Fibroblast of skin of left quadriceps (primary cell): ENCODE measurements at places on chromosomes 1 and 21.

GRCh38 chr1:19190468-19190867, 19.6 kb downstream of the UBR4 start:
- DNase-seq, result no peak

- no peak for DNase-seq
Measured at GRCh38 chr1:171350594-171350993, 36.6 kb downstream of the FMO4 start.

DNA sequence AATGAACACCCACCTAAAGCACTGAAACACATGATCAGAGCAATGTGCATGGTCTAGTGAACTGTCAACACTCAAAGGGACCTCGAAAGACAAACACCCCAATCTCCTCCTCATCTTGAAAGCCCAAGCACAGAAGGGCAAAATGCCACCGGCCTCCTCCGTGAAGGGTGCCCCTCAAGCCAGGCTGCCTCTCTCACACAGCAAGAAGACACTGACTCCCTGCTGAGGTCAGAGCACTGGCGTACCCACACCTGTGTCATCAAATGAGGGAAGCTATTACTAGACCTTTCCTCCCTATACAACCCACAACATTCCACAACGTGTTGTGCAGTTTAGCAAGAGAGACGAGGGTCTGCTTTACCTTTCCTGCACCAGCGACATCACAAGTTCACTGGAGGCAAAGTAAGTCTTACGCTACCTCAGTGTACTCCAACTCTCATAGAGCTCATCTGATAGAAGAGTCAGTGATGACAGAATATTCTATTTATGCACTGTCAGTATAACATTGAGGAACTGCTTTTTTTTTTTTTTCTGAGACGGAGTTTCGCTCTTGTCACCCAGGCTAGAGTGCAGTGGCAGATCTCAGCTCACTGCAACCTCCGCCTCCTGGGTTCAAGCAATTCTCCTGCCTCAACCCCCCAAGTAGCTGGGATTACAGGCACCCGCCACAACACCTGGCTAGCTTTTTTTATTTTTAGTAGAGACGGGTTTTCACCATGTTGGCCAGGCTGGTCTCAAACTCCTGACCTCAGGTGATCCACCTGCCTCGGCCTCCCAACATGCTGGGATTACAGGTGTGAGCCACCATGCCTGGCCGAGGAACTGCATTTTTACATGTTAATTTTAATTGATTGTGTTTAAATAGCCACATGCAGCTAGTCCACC, 3.3 kb downstream of the SH3BP5L start:
- DNase-seq, result no peak

- no peak for DNase-seq
Measured at GRCh38 chr21:30209601-30210000, 6.3 kb downstream of the CLDN8 start.

- DNase-seq, result no peak
Measured at GRCh38 chr21:18153063-18153462, 91.6 kb upstream of the CHODL start.

DNA sequence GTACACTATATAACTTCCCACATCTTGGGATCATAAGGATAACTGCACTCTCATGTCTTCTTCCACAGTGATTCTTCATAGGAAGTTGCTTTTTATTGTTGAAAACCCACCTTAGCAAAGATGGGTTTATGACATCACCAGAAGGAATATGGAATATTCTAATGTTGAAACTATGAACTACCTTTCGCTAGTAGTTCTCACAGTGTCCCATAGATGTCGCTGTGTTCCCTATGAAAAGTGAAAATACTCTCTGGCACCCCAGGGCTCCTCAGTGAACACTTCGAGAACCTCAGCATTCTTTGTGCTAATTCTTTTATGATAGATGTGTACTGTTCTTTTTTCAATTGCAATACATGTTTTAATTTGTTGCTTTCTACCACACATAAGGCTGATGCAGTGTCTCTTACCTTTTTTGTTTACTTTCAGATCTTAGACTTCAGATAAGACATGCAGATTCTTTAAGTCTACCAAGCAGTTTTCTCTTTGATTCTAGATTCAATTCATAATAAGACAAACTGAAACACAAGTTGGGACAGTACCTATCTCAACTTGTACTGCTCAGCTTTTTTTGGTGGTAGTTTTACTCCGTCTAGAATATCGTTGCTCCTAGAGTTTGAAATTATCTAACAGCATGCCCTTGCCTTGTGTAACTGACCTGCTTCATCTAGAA, 90.8 kb downstream of the GTF2B start:
- no peak for DNase-seq

GRCh38 chr1:35650416-35650815, 9.1 kb upstream of the PSMB2 start:
- DNase-seq, result no peak

DNA sequence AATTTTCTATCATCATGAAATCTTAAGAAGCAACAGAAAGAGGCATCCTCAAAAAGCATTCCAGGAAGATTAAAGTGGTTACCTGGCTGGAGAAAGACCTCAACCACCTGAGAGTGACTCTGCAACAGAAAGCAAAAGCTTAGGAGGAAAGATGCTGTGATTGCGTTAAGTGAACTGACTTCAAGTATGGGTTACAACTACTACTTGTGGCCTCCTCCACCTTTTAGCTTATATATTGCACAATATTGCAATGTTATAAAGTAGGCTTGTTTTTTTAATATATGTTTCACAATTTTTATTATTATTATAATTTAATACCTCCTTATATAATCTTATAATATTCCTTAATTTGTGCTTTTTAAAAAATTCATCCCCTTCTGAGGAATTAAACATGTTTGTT, 1407.5 kb downstream of the KCNT2 start:
- DNase-seq, result no peak

DNA sequence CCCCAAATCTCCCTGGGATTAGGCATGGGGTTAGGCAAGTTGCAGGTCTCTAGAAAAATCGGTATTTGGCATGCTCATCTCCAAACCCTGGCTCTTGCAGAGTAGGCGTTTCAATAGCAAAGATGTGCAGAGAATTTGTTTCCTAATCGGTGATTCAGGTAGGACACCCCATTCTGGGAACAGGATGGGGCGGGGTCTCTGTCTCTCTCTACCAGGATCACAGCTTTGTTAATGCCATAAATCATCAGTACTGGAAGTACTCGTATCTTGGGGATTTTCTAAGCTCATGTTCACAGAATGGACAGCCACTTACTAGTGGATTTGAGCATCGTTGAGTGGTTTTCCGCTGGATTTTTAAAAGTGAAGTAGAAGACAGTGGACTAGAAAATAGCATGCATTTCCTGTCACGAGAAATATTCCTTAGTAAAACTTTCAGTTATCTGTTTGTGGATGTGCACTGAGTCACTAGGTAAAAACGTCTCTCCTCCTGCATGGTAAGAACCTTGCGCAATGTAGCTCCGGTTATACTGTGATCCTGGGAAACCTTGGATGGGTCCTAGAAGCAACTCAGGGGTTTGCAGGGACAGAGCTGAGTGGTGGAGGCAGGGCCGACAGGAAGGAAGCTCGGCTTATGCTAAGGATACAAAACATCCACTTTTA, 5.1 kb downstream of the TMEM51 start:
- DNase-seq, result peak; percentile 24

DNA sequence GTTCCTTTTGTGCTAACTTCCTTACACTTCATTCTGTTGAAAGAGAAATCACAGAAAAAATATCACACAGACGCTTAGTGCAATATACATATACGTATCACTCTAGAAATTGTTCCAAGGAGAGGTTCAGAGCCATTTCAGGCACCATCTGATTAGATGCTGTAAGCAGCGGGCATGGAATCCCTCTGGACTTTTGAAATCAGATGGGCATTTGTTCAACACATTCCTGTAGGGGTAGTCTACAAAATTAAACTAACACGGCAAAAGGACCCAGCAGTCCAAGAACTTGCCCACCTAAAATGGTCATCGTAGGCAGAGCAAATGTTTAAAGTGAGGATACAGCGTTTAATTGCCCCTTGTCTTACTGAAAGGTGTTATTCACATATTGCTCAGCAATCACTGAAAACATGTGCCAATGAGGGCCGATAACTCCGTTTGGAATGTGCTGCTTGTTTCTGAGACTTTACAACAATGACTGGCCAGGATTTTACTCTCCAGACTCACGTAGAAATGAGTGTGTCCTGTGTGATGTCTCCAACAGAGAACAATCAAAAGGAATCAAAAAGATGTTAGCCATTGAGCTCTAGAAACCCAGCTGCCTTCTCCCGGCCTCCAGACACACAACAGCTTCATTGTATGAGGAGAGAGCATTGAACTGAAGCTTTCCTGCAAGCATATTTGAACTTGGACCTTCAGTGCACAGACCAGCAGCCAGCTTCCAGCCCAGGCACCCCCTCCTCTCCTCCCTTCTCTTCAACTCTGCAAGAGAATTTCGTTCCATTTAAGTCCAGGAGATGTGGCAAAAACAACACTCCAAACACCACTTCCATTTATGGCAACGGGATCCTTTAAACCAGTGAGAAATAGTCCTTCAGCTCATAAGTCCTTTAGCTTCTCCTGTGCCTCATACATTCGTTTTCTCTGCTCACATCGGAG, 32.1 kb upstream of the ADORA3 start:
- no peak for DNase-seq

DNA sequence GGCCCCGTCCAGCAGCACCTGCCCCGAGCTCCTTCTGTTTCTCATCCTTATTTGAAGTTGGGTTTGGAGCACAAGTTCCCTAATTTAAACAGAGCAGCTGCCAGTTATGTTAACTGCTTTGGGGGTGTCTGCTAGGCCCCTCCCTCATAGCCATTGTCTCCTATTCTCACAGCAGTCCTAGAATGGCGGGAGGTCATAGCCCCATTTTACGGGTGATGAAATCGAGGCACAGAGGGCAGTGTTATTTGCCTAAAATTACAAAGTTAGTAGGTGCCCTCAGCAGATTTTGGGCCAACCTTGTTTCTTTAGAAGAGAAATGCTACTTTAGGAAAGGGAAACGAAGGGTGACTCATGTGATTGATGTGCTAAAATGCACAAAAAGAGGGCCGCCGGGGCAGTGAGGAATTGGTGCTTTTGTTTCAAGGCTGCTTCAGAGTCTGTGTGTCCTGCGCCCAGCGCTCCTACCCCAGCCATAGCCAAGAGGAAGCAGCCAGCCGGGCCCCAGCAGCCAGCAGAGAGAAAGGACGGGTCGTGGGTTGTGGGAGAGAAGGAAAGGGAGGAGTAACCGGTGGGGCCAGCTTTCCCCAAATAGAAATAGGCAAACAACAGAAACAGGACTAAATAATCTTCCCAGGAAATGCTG, 13.0 kb downstream of the VANGL1 start:
- DNase-seq, result no peak

GRCh38 chr1:193558491-193559028, 372.1 kb upstream of the B3GALT2 start:
- DNase-seq, result peak; percentile 52

- peak; percentile 99 for DNase-seq
Measured at GRCh38 chr21:42939582-42940413, 14.4 kb upstream of the ERVH48-1 start.

- DNase-seq, result peak; percentile 62
Measured at GRCh38 chr1:231359113-231359512, 21.0 kb downstream of the SPRTN start.

- DNase-seq, result no peak
Measured at GRCh38 chr1:111448482-111448917, 556 bp downstream of the WDR77 start.

DNA sequence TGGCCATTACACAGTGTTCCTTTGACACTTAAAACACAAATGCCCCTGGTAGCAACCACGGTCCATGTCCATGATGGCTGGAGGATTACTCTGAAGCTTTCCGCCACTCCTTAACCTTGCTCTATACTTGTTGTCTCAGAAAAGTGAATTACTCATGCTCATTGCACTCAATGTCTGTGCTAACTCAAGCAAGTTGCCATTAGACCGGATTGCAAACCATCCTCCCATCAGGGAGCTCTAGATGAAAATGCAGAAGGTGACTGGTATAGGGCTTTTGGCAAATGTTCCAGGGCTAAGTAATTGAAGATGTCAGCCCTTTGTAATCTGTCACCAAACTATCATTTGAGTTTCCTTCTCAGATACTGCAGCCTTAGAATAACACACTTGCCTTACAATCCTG, 1288.3 kb upstream of the B3GALT2 start:
- no peak for DNase-seq

DNA sequence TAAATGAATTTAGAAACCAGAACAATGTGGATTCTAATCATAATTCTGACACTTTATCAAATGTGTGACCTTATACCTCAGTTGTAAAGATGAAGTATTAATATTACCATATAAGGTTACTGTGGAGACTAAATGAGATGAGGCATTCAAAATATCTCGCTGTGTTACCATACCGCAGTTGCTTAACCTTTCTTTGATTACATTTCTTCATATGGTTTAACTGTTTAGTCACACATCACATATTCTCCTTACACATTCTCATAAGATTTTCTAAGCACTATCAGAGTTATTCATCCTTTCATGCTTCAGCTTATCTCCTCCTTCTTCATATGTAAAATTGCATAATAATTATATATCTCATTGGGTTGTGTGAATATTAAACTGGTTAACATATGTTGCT, 88.9 kb downstream of the LRRC53 start:
- no peak for DNase-seq

- DNase-seq, result no peak
Measured at GRCh38 chr1:248756151-248756550, 592 bp upstream of the LYPD8 start.

GRCh38 chr1:109041621-109042468, at the start of gene WDR47:
Gene WDR47 (minus strand): TSS chr1:109042102. CDS start chr1:109023512, 18,590 bp downstream.
- peak; percentile 89 for DNase-seq

- DNase-seq, result peak; percentile 46
Measured at GRCh38 chr1:225653463-225654276, 747 bp upstream of the ENAH start.

GRCh38 chr1:221234791-221235190, 355.5 kb downstream of the HLX start:
- DNase-seq, result no peak

DNA sequence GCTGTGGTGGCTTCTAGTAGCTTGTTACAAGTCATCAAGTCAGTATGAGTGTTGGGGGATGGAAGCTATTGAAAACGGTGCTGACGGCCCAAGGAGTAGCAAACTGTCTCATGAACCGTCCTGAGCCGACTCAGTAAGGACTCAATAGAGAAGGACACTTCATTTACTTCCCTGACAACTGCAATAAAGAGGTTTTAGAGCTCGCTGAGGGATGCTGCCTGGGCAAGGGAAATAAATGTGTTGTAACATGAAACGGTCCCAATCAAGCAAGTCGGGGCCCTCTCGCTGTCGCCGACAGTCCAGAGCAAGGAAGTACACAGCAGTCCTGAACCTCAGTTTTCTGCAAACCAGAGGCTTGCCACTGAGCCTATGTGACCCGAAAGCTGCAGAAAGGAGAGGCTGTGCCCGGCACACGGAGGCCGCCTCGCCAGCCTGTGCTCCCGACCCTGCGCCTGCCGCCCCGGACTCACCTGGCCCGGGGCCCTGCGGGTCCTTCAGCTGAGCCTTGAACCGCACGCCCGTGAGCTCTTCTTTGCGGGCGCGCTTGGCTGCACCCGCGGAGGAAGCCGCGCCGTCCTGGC, 423 bp downstream of the URB1 start:
- no peak for DNase-seq

GRCh38 chr1:69540052-69540451, 27.7 kb upstream of the LRRC7 start:
- no peak for DNase-seq

DNA sequence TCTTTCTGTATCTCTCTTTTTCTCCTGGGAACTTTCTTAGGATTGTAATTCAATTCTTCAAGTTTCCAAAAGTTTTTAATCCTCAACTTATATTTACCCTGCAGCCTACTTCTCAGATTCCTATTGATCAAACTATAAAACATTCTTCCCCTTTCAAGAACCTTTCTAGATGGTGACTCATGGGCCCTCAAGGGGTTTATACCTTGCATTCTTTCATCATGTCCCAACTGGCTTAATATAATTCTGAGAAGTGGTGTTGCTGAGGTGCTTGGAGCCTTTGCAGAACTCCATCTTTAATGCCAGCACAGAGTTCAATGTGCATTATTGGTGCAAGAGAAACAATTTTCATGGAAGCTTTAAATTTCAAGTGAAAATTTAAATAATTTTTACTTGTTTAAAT, 273.4 kb downstream of the VAV3 start:
- no peak for DNase-seq
